ENCODE measurements at places on chromosomes 6 and 20.

DNA sequence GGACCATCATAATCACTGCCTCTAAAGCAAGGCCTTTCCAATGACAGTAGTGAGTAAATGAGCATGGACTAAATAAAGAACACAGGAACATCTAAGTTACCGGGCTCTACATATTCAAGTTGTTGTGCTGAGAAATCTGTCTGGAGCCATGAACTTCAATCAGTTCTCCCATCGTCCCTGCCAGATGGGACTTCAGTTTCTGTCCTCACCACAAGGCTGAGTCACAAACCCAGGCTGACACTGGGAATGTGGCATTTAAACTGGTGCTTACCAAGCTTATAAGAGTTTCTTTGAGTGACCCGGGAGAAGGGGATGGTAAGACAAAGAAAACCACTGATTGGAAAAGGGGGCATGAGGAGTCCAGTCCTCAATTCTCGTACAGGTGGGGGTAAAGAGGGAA lies 497.0 kb downstream of the MAFB start:
- no peak for DNase-seq

- no peak for DNase-seq
These were observed 4.2 kb upstream of the TBX18 start for GRCh38 chr6:84768442-84769174.

DNA sequence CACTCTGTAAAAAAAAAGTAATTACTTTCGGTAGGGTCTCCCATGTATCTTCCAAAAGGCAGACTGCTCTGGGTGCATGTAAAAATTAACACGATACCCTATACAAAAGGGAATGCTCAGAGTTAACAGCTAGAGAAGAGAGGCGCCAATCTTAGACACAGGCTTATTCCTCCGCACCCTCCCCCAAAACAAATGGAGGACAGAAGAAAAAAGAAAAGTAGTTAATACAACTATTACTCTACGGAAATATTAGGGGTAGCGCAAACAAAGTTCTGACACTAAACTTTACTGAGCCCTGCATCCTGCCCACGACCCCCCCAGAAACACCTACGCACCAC lies 331 bp upstream of the UFL1 start:
- no peak for DNase-seq

GRCh38 chr20:58075586-58076345 lies 152.7 kb downstream of the ANKRD60 start:
- no peak for DNase-seq

- DNase-seq, result no peak
These were observed 43.4 kb downstream of the PLAGL1 start for GRCh38 chr6:143964674-143965081.

DNA sequence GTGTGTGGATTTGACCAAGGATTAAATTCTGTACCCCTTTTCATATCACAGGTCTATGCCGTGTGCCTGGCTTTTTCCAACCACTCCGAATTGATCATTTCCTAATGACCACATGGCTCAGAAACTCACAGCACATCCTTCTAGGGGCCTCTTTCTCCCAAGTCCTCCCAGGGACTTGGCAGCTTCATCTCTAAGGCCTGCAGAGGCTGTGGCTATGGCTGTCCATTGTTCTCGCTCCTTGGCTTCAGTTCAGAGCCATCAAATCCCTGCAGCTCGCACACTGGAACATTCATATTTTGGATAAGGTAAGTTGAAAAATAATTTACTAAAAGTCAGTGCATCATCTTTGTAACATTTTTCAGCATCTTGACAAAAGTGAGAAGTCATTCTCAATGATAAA lies 497.2 kb upstream of the CDH4 start:
- DNase-seq, result no peak

- DNase-seq, result no peak
These were observed 112.8 kb downstream of the INSM1 start for GRCh38 chr20:20480689-20481088.

DNA sequence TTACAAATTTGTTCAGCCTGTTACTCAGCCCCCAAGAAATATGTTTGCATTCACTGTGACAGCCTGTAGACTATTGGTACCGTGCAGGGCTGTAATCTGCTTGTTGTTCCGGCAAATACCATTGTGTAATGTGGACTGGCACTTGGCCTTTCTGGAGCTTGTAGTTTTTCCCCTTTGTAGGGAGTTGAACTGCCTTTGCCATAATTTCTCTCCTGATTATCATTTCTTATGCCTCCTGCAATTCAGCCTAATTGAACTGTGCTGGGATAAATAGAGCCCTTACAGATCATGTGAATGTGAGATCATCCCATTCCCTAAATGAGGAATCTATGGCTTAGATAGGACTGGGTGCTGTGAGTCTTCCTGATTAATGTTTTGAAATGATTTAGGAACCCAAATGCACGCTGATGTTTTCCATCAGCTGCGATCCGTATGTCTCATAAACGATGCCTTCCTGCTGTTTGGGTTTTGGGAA lies 185.1 kb downstream of the JARID2 start:
- no peak for DNase-seq

DNA sequence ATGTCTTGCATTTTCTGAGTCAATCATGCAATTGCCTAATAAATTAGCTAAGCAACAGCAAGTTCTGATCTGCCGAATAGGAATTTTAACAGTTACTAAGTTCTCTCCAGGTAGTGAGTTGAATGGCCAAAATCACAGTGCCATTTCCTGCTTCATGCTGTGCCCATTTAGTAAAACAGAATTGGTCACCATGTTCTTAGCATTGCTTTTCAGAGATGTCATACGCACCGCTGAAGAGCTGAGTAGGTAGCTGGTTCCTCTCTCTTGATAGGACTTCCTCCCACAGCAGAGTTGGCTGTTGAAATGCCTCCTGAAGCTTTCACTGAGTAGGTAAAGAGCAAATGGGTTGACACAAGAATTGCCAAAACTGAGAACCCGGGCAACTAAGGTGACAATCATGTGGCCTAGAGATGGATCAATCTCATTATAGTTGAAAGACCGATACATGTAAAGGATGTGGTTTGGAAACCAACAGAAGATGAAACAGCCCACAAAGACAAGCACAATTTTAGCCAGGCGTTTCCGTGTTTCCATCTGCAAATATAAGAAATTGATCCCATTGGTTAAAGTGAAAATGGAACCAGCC lies 57.1 kb upstream of the GJE1 start:
- DNase-seq, result no peak

GRCh38 chr6:14707971-14708465 lies 537.9 kb upstream of the JARID2 start:
- no peak for DNase-seq

GRCh38 chr20:3532089-3532615 lies 61.3 kb downstream of the ATRN start:
- DNase-seq, result no peak

- no peak for DNase-seq
These were observed 35.6 kb upstream of the NKX2-4 start for GRCh38 chr20:21432911-21433310.

Measured in stimulated activated CD8-positive, alpha-beta memory T cell treated with anti-CD3 and anti-CD28 coated beads, Interleukin-4, amount 100 ng/mL, for 4 hours (primary cell).